MCF 10A (cell line): ENCODE measurements at places on chromosomes 2 and 18. TPM values are rescaled to one million over a fixed set of nuclear protein-coding genes. Genes with fewer than 3 reads are reported as not detected.

The GPR155 gene
- 1.9 and 3.3 TPM in 2 replicates for total RNA-seq

The BMP10 gene
- not detected in 2 replicates for total RNA-seq

The DQX1 gene
- 4.3 and 4.7 TPM in 2 replicates for total RNA-seq

The CCDC141 gene
- total RNA-seq = not detected in 2 replicates

The C2orf81 gene
- total RNA-seq = 4.3 and 5.6 TPM in 2 replicates

- no peak overlapping the region for H3K4me3 ChIP-seq
- peaks cover 48% of the 10 kb centered on the region for H3K27me3 ChIP-seq
- H3K4me1 ChIP-seq = no peaks in the 10 kb centered on the region
- H3K27ac ChIP-seq = no peak overlapping the region
Observed at GRCh38 chr2:239769554-239770245, 255.4 kb downstream of the NDUFA10 start.

DNA sequence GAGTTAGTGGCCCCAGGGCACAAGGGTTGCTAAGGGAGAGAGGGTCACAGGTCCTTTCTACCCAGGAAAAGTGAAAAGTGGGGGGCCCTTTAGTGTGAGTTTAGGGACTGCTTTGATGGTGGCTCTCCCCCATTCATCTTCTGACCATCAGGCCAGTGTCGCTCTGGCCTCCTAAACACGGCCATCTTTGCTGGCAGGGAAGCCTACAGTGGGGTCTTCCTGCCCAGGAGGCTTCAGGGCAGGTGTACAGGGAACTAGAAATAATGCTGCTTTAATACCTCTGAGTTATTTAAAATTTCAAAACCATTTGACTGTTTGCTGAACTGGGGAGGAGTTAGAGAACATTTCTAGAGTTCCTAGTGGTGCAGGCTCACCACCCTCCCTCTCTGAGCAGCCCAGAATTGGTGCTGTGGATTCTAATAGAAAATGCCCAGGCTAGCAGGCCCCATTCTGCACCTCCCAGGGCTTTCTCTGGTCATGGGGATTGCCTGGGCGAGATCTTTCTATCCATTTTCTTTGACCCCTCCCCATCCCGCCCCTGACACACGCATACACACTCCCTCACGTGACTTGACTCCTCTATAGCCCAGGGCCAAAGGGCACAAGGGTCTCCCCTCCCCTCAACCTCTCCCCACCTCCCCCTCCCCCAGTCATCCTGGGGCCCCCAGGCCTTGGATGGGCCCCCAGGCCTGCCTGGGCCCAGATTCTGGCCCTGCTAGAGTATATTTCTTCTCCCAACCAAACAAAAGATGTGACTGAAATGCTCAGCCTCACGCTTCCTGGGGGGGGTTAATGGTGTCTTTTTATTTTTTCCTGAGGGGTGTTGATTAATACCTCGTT, 3.1 kb downstream of the PKDCC start:
- H3K4me1 ChIP-seq = no peaks in the 10 kb centered on the region
- no peak overlapping the region for H3K27ac ChIP-seq
- no peak for DNase-seq
- no peaks in the 10 kb centered on the region for H3K27me3 ChIP-seq
- no peaks in the 10 kb centered on the region for H3K36me3 ChIP-seq
- no peak overlapping the region for H3K4me3 ChIP-seq

DNA sequence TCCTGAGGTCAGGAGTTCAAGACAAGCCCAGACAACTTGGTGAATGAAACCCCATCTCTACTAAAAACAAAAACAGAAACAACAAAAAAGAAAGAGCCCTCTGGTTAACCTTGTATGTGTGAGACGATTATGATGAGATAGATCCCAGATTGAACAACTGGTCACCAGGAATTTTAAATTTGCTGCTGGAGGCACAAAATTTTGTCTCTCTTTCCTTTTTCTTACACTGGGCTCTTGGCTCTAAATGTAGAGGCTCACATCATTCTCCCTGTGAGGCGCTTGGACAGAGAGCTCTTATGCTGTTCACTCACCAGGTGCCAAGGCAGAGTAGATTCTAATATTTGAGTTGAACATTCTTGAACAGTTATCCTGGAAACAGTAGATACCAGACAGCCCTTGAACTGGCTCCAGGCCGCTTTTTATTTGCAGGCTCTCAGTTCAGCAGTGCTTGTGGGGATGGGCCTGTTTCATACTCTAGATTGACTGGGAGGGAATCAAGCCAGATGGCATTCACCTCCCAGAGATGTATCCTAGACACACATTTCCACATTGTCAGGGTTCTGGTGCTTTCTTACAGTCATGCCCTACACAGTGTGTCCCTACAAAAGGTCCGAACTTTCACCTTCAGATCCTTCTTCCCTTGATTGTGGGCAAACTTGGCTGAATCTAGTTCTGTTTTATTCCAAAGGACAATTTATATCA, 1159.6 kb downstream of the RPIA start:
- DNase-seq = no peak
- H3K27me3 ChIP-seq = peaks cover 46% of the 10 kb centered on the region
- H3K27ac ChIP-seq = no peak overlapping the region
- H3K36me3 ChIP-seq = no peaks in the 10 kb centered on the region
- H3K4me1 ChIP-seq = no peaks in the 10 kb centered on the region

DNA sequence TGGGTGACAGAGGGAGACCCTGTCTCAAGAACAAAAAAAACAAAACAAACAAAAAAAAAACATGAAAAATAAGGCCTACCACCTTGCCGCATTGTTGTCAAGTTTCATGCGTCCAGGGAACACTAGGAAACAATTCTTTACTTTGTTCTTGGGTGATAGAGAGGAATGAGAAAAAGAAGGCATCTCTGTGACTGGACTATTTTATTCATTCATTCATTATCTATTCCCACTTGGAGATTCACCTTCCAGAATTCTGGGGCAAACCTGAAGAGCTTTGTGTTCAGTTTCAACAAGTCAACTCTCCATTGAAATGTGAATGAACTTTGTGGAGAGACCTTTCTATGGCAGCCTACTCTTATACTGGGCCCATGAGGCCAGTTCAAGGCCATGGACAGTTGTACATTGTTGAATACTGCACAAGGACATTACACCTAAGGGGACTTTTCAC, 88.5 kb upstream of the NDUFV2 start:
- H3K4me3 ChIP-seq = no peak overlapping the region
- H3K27ac ChIP-seq = no peak overlapping the region
- DNase-seq = no peak
- H3K36me3 ChIP-seq = no peaks in the 10 kb centered on the region
- no peaks in the 10 kb centered on the region for H3K27me3 ChIP-seq
- H3K4me1 ChIP-seq = peaks cover 13% of the 10 kb centered on the region
